ENCODE measurements at places on chromosomes 12 and 14. TPM values are rescaled to one million over a fixed set of nuclear protein-coding genes. Genes with fewer than 3 reads are reported as not detected.

DNA sequence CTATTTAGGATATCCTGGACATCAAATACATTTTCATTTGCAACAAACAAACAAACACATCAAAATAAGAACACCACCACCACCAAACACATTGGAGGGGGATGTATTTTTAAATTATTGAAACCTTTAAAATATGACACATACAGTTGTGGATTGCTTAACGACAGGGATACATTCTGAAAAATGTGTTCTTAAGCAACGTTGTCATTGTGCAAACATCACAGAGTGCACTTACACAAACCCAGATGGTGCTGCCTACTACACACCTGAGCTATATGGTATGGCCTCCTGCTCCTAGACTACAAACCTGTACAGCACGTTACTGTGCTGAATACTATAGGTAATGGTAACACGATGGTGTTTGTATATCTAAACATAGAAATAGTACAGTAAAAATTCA is 19.4 kb downstream of the PYGL start:
- DNase-seq: no peak

Gene KRT80
- polyA plus RNA-seq: not detected

GRCh38 chr12:97404093-97404492 is 58.5 kb upstream of the RMST start:
- DNase-seq: no peak

- DNase-seq: no peak
These were observed 9.4 kb downstream of the CCND2 start for GRCh38 chr12:4282892-4283511.

Gene TAS2R7
- not detected for polyA plus RNA-seq

GRCh38 chr12:69298947-69299346 is 49.2 kb upstream of the LYZ start:
- DNase-seq: no peak

GRCh38 chr12:754473-754820 is 2.1 kb downstream of the WNK1 start:
- DNase-seq: no peak

Gene DBX2
- polyA plus RNA-seq: not detected
